ENCODE measurements at places on chromosomes 2 and 18.

DNA sequence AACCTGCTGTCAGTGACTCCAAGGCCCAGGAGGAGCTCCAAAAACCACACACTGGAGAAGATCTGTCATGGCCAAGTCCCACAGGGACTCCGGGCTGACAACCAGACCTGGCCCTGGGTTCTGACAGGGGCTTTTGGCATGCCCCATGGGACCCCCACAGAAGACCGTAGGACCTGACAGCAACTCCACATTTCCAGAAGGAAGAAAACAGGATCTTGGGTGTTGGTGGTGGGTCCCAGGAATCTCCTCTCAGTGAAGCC, 275.9 kb upstream of the HS6ST1 start:
- no peak for DNase-seq

DNA sequence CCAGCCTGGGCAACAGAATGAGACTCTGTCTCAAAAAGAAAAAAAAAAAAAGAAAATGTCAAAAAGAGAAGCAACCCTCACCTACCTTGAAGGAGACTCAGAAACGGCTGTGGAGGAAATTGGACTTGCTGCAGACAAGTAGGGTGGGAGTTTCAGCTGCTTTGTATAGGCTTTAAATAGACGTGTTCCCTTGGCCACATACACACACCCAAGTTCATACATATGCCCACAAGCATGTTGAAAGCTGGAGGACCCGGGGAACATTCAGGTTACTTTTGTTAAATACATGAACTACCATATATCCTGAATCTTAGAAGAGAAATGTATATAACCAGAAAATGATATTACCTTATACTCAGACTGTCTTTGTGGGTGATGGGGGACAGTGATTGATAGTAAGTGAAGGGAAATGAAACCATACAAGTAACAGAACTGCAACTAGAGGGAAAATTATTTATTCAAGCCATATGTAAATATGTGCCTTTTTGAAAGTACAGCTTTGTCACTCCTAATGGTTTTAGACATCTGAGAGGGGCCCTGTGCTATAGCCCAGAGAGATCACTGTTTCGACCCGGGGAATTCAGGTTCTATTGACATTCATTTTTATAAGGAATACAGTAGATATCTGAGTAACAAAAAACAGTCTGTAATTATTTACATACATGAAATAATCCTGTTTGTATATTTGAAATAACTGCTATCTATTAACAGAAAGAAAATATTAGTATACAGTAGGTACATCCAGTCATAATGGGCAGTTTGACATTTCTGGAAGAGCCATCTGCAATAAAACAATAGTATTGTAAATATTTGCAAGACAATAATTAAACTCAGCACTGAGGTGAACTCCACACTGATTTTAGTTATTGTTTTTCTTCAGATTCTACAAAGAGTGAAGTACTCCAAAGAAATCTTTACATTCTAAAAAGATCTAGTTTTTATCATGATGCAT, 48.0 kb upstream of the TGIF1 start:
- DNase-seq: no peak

DNA sequence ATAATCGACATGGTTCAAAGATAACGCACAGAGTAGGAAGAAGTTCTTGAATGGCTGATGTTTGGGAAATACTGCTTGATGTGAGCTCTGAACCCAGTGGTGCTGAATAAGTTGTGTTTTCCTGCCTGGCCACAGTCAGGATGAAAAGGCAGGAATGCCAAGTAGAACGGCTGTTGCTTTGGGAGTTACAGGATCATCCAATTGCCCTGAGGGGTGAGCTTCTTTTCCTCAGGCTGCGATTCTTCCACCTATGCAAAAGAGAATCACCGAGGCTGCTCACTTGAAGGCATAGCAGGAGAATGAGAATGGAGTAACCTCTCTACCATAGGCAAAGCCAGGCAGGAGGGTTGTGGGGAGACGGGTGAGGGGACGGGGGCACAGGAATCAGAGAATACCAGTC, 14.4 kb upstream of the IGFBP2 start:
- DNase-seq: no peak

DNA sequence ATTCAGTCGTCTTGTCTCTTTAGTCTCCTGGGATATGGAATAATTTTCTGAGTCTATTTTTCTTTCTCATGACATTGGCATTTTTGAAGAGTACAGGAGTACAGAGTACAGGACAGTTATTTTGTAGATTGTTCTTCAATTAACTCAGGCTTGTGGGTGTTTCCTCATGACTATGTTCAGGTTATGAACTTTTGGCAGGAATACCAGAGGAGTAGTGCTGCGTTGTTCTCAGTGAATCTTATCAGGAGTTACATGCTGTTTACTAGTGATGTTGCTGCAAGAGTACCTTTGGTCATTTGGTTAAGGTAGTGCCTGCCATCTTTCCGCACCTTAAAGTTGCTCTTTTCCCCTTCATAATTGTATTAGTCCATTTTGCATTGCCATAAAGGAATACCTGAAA, 41.3 kb upstream of the AGFG1 start:
- no peak for DNase-seq

GRCh38 chr18:70494524-70494923, 205.7 kb downstream of the SOCS6 start:
- no peak for DNase-seq

DNA sequence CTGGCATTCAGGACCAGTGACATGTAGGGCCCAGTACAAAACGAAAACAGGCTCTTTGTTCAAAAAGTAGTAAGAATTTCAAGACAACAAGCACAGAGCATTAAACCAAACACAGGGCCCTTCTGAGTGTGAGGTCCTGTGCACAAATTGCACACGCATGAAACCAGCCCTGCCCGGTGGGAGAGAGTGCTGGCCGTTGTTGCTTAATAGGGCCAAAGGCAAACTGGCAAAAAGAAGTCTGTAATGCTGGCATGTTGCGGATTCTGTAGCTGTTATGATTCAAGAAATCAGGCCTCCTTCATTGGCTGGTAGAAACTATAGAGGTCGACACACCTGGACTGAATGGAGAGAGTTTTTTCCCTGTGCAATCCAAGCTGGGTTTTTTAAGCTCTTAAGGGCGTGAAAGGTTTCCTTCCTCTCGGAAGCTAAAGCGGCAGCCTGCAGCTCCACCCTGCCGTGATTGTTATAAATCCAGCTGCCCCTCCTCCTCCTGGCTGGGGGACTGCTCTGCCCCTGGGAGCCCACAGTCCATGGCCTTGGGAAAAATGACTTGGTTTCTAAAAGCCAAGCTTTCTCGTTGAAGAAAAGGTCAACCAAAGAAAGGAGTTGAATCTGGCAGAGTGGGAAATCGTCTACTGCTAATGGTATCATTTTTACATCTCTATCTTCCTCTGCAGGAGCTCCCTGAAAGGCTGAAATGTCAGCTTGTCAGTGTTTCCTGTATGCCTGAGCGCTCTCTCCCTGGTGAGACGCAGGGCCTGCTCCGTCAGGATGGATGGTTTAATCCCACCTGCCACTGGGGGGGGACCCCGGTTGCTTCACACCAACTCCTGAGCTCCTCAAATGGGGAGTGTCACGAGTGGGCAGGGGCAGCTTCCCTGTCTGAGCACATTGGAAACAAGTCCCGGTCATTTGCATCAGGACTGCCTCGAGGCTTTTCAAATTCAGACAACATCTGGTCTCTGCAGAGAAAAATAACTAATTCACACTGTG, 143.6 kb downstream of the ALPK2 start:
- DNase-seq: no peak

GRCh38 chr2:112156152-112156986, 18.2 kb downstream of the FBLN7 start:
- peak; percentile 74 for DNase-seq

DNA sequence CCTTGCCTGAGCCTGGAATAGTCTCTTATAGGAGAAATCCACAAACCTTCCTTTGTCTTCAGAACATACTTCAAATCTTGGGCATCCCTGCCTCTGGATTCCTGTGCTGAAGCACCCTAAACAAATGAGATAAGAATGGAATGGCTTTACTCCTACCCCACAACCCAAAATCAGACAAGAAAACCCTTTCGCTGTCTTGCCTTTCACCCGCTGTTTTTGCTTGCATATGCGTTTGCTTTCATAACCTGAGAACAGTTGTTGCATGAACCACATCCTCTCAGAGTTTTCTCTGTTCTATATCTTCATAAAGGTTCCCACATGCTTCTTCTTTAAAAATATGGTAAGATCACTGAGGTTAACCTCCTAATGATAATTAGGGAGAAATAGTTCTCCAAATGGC, 132.1 kb upstream of the MAP3K20 start:
- no peak for DNase-seq

GRCh38 chr2:9278439-9278838, 71.8 kb downstream of the ASAP2 start:
- no peak for DNase-seq

- DNase-seq: no peak
Measured at GRCh38 chr18:23737578-23737977, 48.3 kb downstream of the LAMA3 start.

DNA sequence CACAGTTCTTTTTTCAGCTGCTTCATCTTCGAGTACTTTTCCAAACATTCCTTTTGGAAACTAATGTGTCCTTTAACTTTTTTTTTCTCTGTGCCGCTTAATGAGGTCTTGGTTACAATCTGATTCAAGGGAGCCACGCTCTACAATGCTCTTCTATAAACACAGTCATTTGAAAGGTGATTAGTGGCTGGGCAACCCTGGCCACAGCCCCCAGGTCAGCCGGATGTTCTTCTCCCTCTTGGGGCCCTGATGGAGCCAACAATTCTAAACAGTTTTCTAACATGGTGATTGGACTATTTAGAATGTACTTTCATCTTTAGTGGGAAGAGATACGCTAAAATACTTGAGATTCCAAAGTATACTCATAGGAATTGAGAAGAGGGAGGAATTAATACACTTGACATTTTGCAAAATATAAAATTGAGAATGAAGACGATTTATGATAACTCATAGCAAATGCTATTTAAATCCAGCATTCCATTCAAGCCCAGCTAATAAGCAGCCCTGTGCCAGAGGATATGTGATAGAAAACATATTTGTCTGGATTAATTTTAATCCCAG, 83.7 kb upstream of the MBOAT2 start:
- DNase-seq: no peak

DNA sequence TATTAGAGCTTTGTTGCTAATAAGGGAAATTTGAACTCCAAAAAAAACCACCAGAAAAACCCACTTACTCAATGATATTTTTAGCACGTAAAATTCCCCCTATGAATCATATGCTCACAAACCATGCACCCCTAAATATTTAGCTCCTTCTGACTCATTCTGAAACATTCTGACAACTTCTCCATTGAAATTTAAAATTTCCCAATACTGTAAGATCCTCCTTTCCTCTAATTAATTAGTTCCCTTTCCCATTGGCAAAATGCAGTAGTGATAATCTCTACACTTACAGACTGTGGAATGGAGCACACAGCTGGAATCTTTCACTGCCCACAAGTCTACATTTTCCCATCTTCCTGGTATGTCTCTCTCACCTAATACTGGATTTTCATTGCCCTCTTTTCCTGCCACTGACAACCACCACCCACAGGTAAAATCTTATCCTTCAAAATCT, 215.8 kb upstream of the ACVR2A start:
- DNase-seq: no peak

DNA sequence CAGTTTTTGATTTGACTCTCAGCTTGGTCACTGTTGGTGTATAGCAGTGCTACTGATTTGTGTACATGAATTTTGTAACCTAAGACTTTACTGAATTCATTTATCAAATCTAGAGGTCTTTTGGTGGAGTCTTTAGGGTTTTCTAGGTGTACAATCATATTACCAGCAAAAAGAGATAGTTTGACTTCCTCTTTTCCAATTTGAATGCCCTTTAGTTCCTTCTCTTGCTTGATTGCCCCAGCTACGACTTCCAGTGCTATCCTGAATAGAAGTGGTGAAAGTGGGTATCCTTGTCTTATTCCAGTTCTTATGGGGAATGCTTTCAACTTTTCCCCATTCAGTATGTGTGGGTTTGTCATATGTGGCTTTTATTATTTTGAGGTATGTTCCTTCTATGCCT, 312.9 kb upstream of the REV1 start:
- DNase-seq: no peak

GRCh38 chr2:81437456-81438000, 1133.0 kb upstream of the LRRTM1 start:
- no peak for DNase-seq

GRCh38 chr2:121591199-121591598, 58.1 kb downstream of the CLASP1 start:
- DNase-seq: no peak

GRCh38 chr2:236293241-236293810, 29.1 kb upstream of the ASB18 start:
- no peak for DNase-seq

DNA sequence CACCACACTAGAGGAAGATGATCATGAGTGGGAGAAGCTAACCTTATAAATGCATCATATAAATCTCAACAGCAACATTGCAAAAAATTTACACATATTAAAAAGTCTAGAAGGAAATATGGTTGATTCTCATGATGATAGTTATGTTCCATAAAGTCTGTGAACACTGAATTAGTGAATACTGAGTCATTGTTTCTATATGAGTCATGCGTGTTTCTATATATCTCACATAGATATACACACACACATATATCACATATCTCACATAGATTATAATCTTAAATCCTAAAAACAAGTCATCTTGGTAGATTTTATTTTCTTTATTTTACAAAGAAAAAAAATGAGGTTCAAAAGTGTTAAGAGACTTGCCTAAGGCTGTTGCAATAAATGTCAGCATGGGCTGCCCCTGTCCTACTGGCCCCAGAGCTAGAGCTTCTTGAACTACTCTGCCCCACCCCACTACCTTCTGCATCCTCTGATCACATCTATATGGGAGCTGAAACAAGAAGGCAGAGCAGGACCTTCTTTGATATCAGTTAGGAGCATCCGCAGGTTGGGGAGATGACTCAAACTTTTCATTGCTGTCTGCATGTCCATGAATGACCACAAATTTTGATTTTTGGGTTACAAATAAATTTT, 81.8 kb upstream of the ADAM23 start:
- no peak for DNase-seq

DNA sequence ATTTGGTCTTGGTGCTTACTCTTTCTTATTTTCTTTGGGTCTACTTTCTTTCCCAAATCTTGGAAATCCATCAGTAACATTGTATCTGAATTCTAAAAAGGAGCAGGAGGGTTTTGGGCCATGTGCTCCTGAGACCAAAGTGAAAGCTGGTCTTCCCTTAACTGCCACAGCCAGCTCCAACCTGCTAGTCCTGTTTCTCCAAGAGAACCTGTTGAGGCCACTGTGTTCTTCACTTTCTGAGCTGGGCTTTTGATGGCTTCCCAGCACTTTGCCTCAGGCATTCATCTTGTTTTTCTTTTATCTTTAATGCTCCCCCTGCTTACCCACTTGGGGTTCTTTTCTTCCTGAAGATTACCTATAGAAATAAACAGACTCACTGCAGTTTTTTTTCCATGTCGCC, 53.3 kb downstream of the ARHGAP28 start:
- no peak for DNase-seq

DNA sequence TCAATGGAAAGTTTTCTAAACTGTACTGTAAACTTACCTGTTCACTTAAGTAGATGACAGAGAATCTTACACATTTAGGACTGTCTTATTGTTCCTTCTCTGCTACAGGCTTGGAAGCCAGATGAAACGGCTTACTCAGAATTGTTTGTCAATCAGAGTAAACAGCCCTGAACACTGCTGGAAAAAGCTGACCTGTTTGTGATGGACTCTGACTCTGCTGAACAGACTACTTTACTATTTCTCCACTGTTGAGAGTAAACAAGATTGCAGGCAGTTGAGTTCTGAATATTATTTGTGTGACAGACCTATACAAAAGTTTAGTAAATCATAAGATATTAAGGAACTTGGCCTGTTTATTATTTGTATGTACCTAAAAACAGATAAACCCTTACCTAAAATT, 99.0 kb downstream of the NOL10 start:
- no peak for DNase-seq

- no peak for DNase-seq
Measured at GRCh38 chr2:81645745-81646301, 1341.3 kb upstream of the LRRTM1 start.

Measured in retinal pigment epithelial cell (primary cell).